ENCODE measurements at places on chromosomes 5 and 9. TPM values are rescaled to one million over a fixed set of nuclear protein-coding genes. Genes with fewer than 3 reads are reported as not detected.

The MYOZ3 gene
- total RNA-seq: 1.8 TPM

The NDUFA8 gene
- total RNA-seq: 60.0 TPM

The RGS7BP gene
- total RNA-seq: not detected

The OBP2A gene
- not detected for total RNA-seq

The IRF1 gene
- total RNA-seq: 13.1 TPM
